B cell (primary cell): ENCODE measurements at places on chromosomes 5 and 9. TPM values are rescaled to one million over a fixed set of nuclear protein-coding genes. Genes with fewer than 3 reads are reported as not detected.

GRCh38 chr9:95511952-95512708 is 4.6 kb downstream of the PTCH1 start:
- no peaks in the 10 kb centered on the region for H3K36me3 ChIP-seq
- H3K27me3 ChIP-seq: peaks cover 36% of the 10 kb centered on the region
- H3K4me3 ChIP-seq: no peak overlapping the region
- DNase-seq: no peak

Gene ECSCR
- total RNA-seq: not detected in 2 replicates

Gene LRRTM2
- total RNA-seq: not detected in 2 replicates

GRCh38 chr9:134372581-134373267 is 46.5 kb downstream of the RXRA start:
- no peak for DNase-seq
- H3K27ac ChIP-seq: no peak overlapping the region
- H3K36me3 ChIP-seq: no peaks in the 10 kb centered on the region
- no peaks in the 10 kb centered on the region for H3K27me3 ChIP-seq
- H3K4me3 ChIP-seq: no peak overlapping the region

DNA sequence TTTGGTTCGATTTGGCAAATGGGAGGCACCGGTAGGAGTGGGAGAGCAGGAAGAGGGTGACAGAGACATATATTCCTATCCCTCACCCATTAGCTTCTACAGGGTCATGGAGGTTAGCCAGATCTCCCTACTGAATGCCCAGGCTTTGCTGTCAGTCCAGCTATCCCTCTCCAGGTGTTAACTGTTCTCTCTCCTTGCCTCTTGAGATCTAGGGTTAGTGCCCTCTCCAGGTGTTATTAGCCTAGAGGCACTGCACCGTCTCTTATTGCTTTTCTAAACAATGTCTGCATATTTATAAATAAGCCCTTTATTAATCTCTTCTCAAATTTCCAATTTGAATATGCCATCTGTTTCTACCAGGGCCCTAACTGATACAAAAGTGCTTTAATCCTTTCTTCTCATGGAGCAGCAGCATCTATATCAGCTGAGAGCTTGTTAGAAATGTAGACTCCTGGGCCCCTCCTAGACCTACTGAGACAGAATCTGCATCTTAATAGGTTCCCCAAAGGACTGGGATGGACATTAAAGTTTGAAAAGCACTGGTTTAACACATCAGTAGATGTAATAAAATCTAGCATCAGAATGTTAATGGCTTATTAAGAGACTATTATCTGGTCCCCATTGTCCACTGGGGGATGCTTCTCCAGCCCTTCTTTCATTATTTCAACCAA is 322.5 kb upstream of the SLC24A2 start:
- DNase-seq: no peak
- H3K4me1 ChIP-seq: no peaks in the 10 kb centered on the region
- no peaks in the 10 kb centered on the region for H3K27me3 ChIP-seq
- H3K36me3 ChIP-seq: no peaks in the 10 kb centered on the region
- no peak overlapping the region for H3K4me3 ChIP-seq

GRCh38 chr5:43560128-43560527 is 3.3 kb upstream of the PAIP1 start:
- H3K4me1 ChIP-seq: peaks cover 12% of the 10 kb centered on the region
- DNase-seq: no peak
- H3K36me3 ChIP-seq: no peaks in the 10 kb centered on the region
- H3K27ac ChIP-seq: no peak overlapping the region
- no peaks in the 10 kb centered on the region for H3K27me3 ChIP-seq

DNA sequence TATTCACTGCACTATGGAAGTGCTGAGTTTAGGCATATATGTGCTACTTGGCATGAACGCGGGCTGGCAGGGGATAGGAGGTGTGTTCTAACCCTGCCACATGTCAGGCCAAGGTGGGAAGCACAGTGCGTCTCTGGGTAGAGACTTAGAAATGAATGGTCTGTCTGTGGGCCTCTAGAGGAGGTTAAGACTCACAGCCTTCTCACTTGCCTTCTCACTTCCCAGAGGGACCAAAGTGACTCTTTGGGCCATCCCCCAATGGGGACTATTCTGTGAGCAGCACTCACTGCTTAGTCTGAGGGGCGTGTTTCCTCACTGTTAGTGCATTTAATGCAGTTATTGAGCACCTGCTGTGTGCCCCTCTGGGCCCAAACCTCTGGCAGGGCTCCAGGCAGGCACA is 2.4 kb upstream of the PITX1 start:
- no peaks in the 10 kb centered on the region for H3K27me3 ChIP-seq
- DNase-seq: no peak
- H3K4me3 ChIP-seq: no peak overlapping the region
- H3K36me3 ChIP-seq: no peaks in the 10 kb centered on the region

- H3K4me1 ChIP-seq: no peaks in the 10 kb centered on the region
- H3K27me3 ChIP-seq: no peaks in the 10 kb centered on the region
- no peaks in the 10 kb centered on the region for H3K36me3 ChIP-seq
- no peak overlapping the region for H3K4me3 ChIP-seq
Observed at GRCh38 chr5:156473269-156473908, 146.4 kb downstream of the SGCD start.

- no peaks in the 10 kb centered on the region for H3K27me3 ChIP-seq
- H3K4me3 ChIP-seq: no peak overlapping the region
- DNase-seq: no peak
- no peaks in the 10 kb centered on the region for H3K4me1 ChIP-seq
- no peaks in the 10 kb centered on the region for H3K36me3 ChIP-seq
- no peak overlapping the region for H3K27ac ChIP-seq
Observed at GRCh38 chr9:130408669-130409068, 36.1 kb upstream of the ASS1 start.

- H3K36me3 ChIP-seq: no peaks in the 10 kb centered on the region
- no peak for DNase-seq
- H3K4me1 ChIP-seq: no peaks in the 10 kb centered on the region
- no peak overlapping the region for H3K27ac ChIP-seq
- H3K4me3 ChIP-seq: no peak overlapping the region
- H3K27me3 ChIP-seq: no peaks in the 10 kb centered on the region
Observed at GRCh38 chr5:130616161-130616560, 548.9 kb downstream of the HINT1 start.

DNA sequence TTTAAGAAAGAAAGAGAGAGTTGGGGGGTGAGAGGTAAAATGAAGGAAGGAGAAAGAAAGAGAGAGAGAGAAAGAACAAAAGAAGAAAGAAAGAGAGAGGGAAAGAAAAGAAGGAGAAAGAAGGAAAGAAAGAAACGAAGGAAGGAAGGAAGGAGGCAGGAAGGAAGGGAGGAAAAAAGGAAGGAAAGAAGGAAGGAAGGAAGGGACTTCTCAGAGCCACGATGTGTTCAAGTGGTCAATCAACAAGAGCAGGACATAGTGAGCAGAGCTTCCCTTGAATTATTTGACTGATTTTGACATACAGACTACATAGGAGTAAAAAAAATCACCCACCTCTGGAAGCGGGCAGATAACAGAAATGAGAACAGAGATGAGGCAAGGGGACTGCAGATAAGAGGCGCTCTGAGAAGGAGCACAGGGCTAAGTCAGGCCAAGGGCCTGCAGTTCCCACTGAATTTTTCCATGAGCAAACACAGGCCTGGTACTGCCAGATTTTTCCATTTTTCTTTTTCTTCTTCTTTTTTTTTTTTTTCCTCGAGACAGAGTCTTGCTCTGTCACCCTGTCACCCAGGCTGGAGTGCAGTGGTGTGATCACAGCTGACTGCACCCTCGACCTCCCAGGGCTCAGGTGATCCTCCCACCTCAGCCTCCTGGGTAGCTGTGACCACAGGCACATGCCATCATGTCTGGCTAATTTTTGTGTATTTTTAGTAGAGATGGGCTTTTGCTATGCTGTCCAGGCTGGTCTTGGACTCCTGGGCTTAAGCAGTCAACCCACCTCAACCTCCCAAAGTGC is 77.7 kb upstream of the IL17B start:
- H3K27me3 ChIP-seq: no peaks in the 10 kb centered on the region
- H3K36me3 ChIP-seq: no peaks in the 10 kb centered on the region
- no peaks in the 10 kb centered on the region for H3K4me1 ChIP-seq
- H3K4me3 ChIP-seq: no peak overlapping the region

DNA sequence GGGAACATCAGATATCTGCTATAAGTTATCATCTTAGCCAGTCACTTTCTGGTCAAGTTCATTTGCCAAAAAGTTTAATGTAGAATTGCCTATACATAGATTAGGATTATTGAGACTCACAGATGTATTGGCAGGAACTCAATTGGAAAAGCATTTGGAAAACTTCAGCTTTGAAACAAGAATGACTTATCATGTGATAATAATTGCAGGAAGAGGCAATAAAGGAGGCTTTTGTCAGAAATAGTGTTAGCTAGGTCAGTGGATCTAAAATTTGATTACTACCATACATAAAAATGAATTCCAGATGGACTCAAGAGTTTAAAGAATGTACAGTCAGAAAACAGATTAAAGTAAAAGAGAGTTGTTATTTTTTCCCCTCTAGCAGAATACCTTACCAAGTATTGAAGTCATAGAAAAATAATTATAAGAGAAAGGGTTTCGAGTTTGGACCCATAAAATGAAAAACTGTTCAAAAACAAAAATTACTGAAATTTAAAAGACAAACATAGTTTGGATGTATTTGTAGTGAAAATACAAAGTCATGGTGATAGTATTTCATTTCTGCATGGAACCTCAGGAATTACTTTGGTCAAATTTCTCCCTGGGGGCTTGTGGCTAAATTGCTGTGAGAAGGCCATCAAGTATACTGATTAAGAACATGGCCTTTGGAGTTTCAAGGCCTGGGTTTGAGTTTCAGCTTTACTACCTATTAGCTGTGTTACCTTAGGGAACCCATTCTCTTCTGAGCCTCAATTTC is 159.9 kb downstream of the TMEM38B start:
- H3K27me3 ChIP-seq: no peaks in the 10 kb centered on the region
- no peak for DNase-seq
- no peak overlapping the region for H3K4me3 ChIP-seq
- no peaks in the 10 kb centered on the region for H3K36me3 ChIP-seq
- no peak overlapping the region for H3K27ac ChIP-seq

GRCh38 chr5:175695161-175696126 is 37.6 kb downstream of the HRH2 start:
- peaks cover 6% of the 10 kb centered on the region for H3K4me1 ChIP-seq
- no peaks in the 10 kb centered on the region for H3K36me3 ChIP-seq
- H3K27me3 ChIP-seq: no peaks in the 10 kb centered on the region

- H3K36me3 ChIP-seq: peaks cover 24% of the 10 kb centered on the region
- H3K4me3 ChIP-seq: no peak overlapping the region
- H3K4me1 ChIP-seq: no peaks in the 10 kb centered on the region
- no peaks in the 10 kb centered on the region for H3K27me3 ChIP-seq
- H3K27ac ChIP-seq: no peak overlapping the region
Observed at GRCh38 chr5:37391591-37391990, 12.5 kb downstream of the WDR70 start.

- peak; percentile 9 for DNase-seq
- H3K27me3 ChIP-seq: no peaks in the 10 kb centered on the region
- no peaks in the 10 kb centered on the region for H3K36me3 ChIP-seq
- no peaks in the 10 kb centered on the region for H3K4me1 ChIP-seq
- no peak overlapping the region for H3K27ac ChIP-seq
Observed at GRCh38 chr5:153831973-153832372, 206.7 kb downstream of the FAM114A2 start.

GRCh38 chr5:90307322-90307721 is 102.2 kb downstream of the CETN3 start:
- H3K36me3 ChIP-seq: no peaks in the 10 kb centered on the region
- no peak overlapping the region for H3K27ac ChIP-seq
- H3K4me1 ChIP-seq: no peaks in the 10 kb centered on the region
- no peak for DNase-seq
- no peak overlapping the region for H3K4me3 ChIP-seq

Gene MPDZ
- total RNA-seq: not detected in 2 replicates

Gene ITK
- 1.1 and 1.6 TPM in 2 replicates for total RNA-seq

DNA sequence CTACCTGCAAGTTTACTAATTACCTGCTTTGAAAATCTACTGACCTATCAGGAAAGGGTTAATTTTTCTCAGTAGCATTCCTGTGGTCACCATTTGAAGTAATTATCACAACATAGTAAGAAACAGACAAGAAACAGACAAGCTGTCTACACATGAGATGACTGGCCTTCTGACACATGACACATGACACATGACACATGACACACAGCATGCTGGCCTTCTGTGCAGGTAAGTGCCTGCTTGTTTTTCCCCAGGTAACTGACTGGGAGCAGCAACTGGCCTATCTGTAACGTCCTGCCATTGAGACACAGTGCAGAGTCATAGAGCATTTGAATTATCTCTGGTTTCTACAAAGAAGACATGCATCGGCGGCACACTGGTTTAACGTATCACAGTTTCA is 222.4 kb downstream of the CTNND2 start:
- no peaks in the 10 kb centered on the region for H3K4me1 ChIP-seq
- DNase-seq: no peak
- H3K4me3 ChIP-seq: no peak overlapping the region
- H3K36me3 ChIP-seq: no peaks in the 10 kb centered on the region
- H3K27ac ChIP-seq: no peak overlapping the region

DNA sequence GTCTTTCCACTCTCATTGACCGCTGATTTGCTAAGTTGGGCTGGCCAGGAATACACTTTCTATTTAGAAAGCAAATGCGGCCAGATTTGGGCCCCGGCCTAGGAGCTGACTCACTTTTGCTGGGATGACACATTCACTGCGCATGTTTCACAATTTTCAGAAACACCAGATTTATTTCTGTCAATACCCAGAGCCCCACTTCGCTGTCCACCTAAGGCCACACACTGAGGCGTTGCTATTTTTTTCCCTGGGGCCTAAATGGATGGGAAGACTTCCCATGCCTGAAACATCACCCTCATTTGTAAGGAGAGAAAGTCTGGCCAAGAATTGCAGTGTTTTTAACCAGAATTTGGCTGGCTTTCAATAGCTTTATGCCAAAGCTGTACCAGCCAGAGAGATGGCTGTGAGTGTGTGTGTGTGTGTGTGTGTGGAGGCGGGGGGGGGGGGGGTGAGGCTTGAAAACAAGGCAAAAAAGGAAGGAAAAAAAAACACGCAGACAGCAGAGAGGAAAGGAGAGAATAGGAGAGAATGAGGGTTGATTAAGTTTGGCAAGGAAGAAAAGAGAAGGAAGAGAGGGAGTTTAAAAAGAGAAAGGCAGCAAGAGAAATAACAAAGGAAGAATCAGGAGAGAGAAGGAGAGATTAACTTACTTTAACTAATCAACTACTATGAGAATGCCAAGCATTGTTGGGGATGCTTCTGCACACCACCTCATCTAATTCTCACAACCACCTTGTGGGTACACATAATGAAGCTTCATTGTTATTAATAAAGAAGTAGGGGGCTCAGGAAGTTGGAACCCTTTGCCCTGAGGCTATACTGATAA is 261.4 kb upstream of the KLF4 start:
- no peaks in the 10 kb centered on the region for H3K36me3 ChIP-seq
- no peaks in the 10 kb centered on the region for H3K4me1 ChIP-seq
- H3K27ac ChIP-seq: no peak overlapping the region

- no peaks in the 10 kb centered on the region for H3K36me3 ChIP-seq
- DNase-seq: peak; percentile 51
- H3K4me3 ChIP-seq: no peak overlapping the region
- H3K4me1 ChIP-seq: peaks cover 37% of the 10 kb centered on the region
- H3K27me3 ChIP-seq: no peaks in the 10 kb centered on the region
Observed at GRCh38 chr9:114910541-114910940, 19.9 kb downstream of the TNFSF8 start.
